ENCODE measurements at places on chromosomes 11 and 22. TPM values are rescaled to one million over a fixed set of nuclear protein-coding genes. Genes with fewer than 3 reads are reported as not detected.

DNA sequence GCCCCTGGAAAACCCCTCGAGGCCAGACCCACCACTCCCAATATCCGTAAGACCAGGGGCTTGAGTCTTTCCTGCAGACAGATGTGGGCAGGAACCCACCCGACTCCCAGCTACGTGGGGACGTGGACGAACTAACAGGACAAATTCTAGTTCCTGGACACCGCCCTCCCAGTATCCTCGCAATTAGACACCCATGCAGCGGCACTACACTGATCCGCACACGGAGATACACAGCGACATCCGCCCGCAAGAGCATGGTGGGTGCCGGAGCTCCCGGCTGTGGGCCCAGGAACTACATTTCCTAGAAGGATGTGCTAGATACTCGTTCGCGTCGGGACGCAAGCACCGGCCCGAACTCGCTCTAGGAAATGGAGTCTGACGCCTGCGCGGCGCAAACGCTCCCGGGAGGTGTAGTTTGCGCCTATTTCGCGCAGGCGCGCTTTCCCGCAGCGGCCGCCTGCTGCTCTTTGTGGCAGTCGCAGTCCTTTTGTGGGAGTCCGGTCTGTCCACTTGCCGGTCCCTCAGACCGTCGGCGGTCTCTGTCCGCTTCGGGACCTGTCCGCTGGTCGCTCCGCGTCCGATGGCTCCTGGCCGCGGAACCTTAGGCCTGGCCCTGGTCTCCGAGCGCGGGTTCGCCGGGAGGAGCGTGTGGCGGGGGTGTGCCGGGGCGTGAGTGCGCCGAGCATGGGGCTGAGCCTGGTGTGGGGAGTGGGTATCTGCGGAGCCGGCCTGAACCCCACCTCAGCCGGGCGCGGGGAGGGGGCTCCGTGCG, at the start of gene ZNF74:
Gene ZNF74 (plus strand): TSS at position 447 of the 772 bp plus-strand sequence. CDS start 478 bp downstream, outside the sequence.
- peak; percentile 42 for DNase-seq

Gene BACE1
- total RNA-seq, result 4.9 TPM

Gene TEF
- total RNA-seq, result 7.8 TPM

Gene LRRC75B
- total RNA-seq, result 4.1 TPM
